Activated CD8-positive, alpha-beta memory T cell treated with anti-CD3 and anti-CD28 coated beads for 48 hours (primary cell): ENCODE measurements at places on chromosomes 12 and 14.

- DNase-seq = no peak
These were observed 112.9 kb downstream of the DIP2B start for GRCh38 chr12:50617657-50618056.

DNA sequence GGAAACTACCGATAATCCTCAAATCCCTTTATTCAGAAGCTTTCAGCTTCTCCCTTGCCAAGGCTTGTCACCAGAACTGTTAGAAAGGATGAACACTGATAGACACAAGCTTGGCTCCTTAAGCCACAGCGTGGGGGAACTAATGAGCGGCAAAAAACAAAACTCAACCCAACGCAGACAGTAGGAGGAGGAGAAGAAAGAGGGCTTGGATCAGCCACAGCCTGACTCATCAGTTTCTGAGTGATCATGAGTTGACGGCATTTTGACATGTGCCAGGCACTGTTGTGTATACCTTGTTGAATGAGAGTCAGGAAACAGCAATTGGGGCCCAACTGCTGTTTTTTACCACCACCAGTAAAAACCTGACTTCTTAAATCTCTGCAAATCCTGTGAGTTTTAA, 23.7 kb downstream of the PLXNC1 start:
- DNase-seq = no peak

DNA sequence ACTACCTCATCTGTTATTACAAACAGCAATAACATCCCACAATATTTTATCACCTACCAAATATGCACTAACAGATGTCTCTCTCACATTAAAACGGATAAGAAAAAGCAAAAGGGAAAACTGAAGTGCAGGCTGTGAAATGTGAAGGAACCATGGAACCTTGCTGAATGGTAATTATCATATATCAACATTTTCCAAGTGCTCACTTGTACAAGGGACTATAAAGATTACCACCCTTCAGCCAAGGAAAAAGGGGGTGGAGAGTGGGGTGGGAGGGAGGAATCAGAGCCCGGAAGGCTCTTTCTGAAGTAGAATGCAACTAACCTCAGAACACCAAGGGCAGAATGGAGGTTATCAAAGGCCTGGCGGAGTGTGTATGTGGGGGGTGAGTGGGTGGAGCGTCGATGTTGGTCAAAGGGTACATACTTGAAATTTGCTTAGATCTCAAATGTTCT, 1.2 kb downstream of the SNX6 start:
- no peak for DNase-seq

DNA sequence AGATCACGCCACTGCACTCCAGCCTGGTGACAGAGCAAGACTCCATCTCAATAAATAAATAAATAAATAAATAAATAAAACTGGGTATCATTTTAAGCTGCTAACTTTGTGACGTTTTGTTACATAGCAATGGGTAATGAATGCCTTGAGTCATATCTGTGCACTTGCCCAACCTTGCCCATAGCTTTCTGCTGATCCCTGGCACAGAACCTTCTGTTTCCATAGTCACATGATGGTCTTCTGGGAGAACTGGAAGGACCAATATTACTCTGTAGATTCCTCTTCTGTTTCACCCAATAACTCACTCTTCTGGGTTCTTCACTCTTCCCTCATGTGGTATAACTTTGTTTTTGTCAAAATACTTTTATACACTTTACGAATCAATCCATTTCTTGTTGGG, 140.8 kb downstream of the SCARB1 start:
- DNase-seq = no peak

DNA sequence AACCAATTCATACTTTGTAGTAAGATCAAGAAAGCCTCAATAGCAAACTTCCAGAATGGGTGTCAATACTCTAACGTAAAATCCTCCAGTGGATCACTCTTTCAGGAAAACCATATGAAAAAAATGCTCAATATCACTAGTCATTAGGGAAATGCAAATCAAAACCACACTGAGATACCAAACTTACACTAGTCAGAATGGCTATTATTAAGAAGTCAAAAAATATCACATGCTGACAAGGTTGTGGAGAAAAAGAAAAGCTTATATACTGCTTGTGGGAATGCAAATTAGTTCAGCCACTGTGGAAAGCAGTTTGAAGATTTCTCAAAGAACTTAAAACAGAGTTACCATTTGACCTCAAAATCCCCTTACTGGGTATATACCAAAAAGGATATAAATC, 49.5 kb upstream of the ATXN7L3B start:
- no peak for DNase-seq

DNA sequence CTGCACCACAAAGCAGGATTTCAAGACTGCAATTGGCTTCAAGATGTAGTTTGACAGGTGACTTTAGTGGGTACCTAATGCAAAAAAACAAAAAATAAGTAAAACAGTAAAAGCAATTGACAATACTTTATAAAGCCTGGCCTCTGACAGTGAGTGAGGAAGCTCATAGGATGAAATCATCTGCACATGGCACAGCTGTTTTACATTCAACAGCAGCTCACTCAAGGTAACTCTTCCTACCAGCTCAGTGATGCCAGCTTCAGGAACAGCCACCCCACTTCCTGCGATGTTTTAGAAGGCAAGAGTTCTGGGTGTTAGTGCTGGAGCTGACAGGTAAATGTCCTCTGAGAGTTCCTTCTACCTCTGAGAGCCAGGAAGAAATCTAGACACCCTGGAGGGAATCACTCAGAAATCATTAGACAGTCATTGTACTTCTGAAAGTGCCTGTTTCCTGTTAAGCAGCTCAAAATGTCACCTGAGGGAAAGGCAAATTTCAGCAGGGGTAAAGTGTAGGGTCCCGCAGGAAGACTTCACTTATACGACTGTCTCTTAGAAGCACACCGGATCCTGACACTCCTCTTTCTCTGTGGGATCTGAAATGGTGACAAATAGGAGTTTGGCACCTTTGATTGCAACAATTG, 99.9 kb downstream of the FOXN3 start:
- no peak for DNase-seq

DNA sequence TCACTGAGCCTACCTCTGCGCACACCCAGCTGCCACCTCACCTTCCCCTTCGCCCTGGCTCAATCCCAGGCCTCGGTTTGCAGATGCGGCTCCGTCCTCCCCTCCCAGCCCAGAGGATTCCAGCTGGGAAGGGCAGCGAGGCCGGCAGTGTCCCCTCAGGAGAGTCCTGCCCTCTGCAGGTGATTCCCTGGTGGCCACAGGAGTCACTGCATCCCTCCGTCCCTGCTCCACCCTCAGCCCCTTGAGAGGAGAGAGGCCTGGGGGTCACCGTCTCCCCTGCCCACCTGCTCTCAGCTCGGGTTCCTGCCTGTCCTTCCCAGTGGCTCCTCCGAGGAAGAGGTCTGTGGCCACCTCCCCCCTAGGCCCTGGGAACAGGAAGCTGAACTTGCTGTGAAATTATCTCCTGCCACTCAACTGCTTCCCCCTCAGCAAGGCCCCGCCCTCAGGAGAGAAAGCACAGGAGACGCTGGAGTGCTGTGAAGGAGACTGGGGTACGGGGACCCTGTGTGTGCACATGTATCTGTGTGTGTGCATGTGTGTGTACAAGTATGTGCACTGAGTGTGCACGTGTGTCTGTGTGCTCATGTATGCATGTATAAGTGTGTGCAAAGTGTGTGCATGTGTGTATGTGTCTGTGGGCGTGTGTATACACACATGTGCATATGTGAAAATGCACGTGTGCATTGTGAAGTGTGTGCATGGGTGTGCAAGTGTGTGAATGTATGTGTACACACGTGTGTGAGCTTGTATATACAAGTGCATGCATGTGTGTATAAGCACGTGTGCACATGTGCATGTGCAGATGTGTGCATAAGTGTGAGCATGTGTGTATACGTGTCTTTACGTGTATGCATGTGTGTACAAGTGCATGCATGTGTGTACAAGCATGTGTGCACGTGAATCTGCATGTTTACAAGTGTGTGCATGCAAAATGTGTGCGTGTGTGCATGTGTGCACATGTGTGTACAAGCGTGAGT, 13.2 kb upstream of the GALNT9 start:
- DNase-seq = no peak

DNA sequence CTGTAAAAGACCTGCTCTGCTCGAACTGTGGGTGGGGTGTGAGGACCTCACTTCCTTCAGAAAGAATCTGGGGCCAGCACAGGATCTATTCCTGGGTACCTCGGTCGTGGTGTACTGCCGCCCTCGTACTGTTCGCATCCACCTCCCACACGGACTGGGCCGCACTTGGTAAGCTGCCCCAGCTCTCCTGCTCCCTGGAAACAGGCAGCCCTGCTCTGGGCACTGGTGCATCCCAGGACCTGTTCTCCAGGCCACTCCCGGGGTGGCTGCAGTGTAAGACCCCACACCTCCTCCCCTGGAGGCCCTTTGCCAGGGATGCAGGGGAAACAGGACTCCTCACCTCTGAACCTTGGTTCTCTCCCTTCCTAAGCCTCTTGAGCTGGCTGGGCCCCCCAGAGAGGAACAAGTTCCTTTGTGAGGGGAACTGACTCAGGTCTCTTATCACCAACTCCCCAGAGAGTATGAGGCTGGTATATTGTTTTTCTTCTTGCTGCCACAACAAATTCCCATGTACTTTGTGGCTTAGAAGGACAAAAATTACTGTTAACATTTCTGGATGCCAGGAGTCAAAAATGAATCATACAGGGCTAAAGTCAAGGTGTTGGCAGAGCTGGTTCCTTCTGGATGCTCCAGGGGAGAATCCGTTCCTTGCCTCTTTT, 276.5 kb downstream of the NUAK1 start:
- DNase-seq = no peak

- no peak for DNase-seq
These were observed 72.1 kb upstream of the SRSF5 start for GRCh38 chr14:69694730-69695281.

DNA sequence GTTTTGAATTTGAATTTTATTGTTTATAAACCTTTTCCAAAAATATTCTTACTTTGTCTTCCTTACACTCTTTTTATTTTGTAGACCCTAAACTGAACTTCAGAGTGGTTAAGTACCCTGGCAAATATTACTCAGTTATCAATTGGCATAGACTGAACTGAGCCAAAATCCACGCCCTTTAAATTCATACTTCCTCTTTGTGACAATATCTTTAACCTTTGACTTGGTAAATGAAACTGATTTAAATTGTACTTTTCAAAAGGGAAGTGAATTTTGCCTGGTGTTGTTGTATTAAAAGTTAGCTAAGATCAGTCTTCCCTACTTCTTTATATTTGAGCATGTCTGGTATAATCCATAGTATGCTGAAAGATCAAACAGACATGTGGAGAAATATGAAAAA, 184.3 kb upstream of the USP15 start:
- no peak for DNase-seq

DNA sequence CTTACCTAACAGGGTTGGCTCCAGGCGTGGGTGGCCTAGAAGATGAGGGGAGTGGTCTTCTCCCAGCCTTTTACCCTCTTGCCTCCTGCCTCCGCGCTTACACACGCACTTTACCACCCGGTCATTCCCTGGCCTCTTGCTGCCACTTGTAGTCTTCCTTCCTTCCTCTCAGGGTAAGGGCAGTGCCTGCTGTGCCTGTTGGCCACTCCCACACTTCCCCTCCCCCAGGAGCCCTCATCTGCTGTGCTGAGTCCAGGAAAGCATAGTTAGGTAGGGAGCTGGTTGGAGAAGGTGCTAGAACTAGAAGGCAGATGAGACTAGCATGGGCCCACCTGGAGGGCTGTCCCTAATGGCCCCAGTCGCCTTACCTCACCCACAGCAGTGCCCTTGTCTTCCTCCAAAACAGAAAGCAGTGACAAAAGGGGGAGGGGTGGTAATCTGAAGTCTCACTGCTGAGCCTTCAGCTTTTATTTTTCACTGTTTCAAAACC, 54.3 kb upstream of the SRSF5 start:
- DNase-seq = no peak

- DNase-seq = no peak
These were observed 63.6 kb upstream of the DLK1 start for GRCh38 chr14:100662879-100663760.

- no peak for DNase-seq
These were observed 701 bp downstream of the SPRING1 start for GRCh38 chr12:116736962-116737773.

DNA sequence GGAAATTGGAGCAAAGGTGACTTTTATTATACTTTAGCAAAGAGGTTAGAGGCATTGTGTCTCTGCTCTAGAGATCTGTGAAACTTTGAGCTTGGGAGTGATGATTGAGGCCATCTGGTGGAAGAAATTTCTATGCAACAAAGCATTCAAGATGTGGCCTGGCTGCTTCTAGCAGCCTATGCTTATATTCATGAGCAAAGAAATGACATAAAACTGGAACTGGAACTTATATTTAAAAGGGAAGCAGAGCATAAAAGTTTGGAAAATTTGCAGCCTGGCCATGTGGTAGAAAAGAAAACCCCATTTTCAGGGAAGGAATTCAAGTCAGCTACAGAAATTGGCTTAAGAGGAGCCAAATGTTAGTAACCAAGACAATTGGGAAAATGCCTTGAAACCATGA, 70.4 kb downstream of the SDR9C7 start:
- no peak for DNase-seq

GRCh38 chr12:51941011-51941581, 10.4 kb upstream of the ACVR1B start:
- DNase-seq = no peak
